Glomerular endothelial cell (primary cell): ENCODE measurements at places on chromosomes 13 and 19. TPM values are rescaled to one million over a fixed set of nuclear protein-coding genes. Genes with fewer than 3 reads are reported as not detected.

Gene ACER1
- total RNA-seq, result not detected in 2 replicates

Gene ZNF492
- total RNA-seq, result 0.19 and 0.64 TPM in 2 replicates

Gene PSG3
- total RNA-seq, result 0.29 TPM in 1 of 2 replicates, not detected in the other

Gene C19orf73
- 1.9 and 3.3 TPM in 2 replicates for total RNA-seq

Gene ZNF578
- 3.5 and 4.3 TPM in 2 replicates for total RNA-seq

Gene DHX34
- 13.9 and 21.6 TPM in 2 replicates for total RNA-seq

Gene DZIP1
- 13.0 and 26.7 TPM in 2 replicates for total RNA-seq
